ENCODE measurements at places on chromosomes 3 and 15.

- no peak for DNase-seq
Measured at GRCh38 chr3:158717576-158717975, 14.7 kb downstream of the RARRES1 start.

- peak; percentile 13 for DNase-seq
Measured at GRCh38 chr3:114362815-114363214, 69.0 kb downstream of the TIGIT start.

GRCh38 chr15:36831125-36831903 is 251.9 kb downstream of the CDIN1 start:
- no peak for DNase-seq

- peak; percentile 25 for DNase-seq
Measured at GRCh38 chr3:32384938-32385337, 6.7 kb upstream of the CMTM7 start.

DNA sequence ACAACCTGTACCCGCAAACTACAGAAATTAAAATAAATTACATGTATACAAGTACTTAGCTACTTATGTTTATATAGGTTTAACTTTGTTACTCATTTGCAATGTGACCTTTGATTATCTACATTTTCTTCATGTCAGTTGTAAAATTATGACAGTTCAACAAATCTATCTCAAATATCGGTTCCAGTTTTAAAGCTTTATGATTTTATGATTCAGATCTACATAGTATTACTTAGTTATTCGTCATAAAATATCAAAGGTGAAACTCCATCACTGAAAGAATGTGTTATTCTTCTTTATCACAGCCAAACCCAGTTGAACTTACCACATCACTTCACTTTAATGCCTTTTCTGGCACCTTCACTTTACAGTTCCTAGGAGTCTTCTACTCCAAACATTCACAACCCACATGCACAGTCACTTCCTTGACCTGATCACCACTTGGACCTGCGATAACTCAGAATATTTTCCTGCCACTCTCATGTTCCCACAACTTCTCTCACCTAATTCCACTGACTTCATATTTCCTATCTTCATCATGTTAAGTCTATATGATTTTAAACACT is 47.2 kb downstream of the SLITRK3 start:
- DNase-seq: no peak

GRCh38 chr3:177337541-177338331 is 140.5 kb upstream of the TBL1XR1 start:
- no peak for DNase-seq
